Progenitor cell of endocrine pancreas (in vitro differentiated cells): ENCODE measurements at places on chromosomes 6 and 20.

- DNase-seq = no peak
These were observed 144.8 kb upstream of the LAMA2 start for GRCh38 chr6:128738112-128738511.

DNA sequence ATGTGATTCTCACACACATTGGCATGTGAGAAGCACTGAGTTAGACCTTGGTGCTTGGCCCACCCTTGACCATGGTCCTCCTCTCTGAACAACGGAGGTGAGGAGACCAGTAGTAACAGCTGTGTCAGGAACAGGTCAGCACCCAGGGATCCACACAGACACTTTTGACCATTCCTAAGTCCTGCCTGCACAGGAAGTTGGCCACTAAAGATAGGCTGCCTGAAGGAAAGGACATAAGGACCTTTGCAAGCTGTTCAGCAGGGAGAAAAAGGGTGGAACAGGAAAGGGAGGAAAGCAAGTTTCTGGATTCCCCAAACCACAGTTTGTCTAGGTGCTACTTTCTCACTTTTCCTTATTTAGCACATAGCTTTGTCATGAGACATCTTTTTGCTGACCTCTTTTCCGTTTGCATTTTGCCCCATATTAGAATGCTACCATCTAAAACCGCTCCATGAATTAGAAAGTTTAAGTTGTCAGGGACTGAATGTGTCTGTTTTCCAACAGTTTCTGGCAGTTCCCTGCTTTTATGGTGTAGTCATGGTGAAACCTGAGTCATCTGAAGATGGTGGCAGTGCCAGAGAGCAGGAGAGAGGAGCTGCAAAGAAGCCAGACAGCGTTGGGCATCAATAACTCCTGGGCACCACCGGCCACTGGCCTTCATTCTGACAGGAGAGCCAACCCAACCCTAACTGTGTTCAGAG lies 1.1 kb upstream of the CD109 start:
- no peak for DNase-seq

GRCh38 chr6:165799391-165800153 lies 136.5 kb upstream of the PDE10A start:
- DNase-seq = no peak

- no peak for DNase-seq
These were observed 10.4 kb downstream of the TMEM14C start for GRCh38 chr6:10733151-10733715.

- no peak for DNase-seq
These were observed 359 bp downstream of the PHIP start for GRCh38 chr6:79077715-79078074.

DNA sequence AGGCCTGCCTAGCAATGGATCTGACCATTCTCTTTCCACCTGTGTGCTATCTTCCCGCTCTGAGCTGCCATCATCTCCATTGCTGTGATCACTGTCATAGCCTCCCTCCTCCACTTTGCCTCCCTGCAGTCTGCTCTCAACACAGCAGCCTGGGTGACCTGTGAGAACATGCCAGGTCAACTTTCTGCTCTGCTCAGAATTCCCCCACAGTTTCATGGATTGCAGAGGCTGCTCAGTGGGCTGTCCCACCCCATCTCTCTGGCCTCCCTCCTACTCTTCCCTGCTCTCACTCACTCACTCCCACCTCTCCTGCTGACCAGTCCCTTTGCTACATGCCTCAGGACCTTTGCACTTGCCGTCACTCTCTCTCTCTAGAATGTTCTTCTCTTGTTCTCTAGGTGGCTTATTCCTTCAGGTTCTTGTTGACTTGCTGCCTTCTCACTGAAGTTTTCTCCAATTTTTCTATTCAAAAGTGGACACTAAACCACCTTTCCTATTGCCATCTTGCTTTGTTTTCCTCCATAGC lies 159.9 kb downstream of the CD83 start:
- DNase-seq = no peak

- no peak for DNase-seq
These were observed 189.4 kb downstream of the MTFR2 start for GRCh38 chr6:136060759-136061158.

DNA sequence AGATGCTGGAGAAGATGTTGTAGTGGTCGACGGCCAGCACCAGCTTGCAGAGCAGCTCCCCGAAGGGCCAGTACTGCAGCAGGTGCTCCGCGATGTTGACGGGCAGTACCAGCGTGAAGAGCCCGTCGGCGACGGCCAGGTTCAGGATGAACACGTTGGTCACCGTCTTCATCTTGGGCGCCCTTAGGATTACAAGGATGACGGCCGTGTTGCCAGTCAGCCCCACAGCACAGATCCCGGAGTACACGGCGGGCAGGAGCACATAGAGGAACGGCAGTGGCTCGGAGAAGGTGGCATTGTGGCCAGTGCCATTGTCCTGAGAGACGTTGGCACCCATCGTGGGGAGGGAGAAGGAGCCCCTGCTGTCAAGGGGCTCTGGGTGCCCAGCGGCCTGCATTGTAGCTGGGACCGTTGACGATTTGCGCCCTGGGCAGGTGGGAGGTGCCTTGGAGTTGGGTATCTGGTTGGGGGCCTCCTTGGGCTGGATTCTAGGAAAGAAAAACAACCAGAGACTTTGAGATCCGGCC lies 867 bp downstream of the NPBWR2 start:
- DNase-seq = no peak

- peak; percentile 30 for DNase-seq
These were observed 63.7 kb downstream of the GPX5 start for GRCh38 chr6:28589234-28589956.

DNA sequence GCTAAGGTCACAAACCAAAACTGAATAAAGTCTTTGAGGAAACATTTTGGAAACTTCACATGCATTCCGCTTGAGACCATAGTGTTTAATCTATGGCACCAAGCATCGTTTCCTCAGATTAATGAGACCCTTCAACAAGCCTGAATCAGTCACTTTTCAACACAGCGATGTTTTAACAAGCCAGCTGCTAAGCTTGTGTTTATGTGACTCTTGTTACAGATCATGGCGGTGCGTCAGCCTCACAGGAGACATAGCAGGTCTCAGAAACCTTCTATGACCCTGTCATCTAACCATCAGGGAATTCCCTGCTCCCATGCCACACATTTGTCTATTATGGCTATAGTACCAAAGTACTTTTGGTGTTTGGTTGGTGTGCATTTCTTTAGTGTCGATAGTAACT lies 57.2 kb downstream of the MTFR2 start:
- DNase-seq = no peak

- no peak for DNase-seq
These were observed 106.2 kb upstream of the ARMC2 start for GRCh38 chr6:108742041-108742440.

GRCh38 chr6:142329486-142330113 lies 27.8 kb downstream of the ADGRG6 start:
- DNase-seq = no peak

DNA sequence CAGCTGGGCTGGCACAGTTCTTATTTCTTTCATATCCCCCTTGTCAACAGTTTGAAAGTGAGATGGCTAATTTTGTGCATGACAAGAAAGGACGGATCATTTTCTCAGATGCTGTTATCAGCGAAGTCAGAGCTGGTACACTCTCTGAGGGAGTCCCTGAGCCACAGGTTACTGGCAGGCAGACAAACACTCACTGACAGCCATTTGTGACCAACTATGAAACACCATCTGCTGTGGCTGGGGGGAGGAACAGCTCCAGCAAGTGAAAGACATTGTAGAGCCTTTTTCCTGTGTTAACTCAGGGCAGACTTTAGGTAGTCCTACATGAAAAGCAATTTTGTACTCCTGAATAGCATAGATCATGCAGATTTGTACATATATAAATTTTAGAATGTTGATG lies 22.2 kb downstream of the OLIG3 start:
- DNase-seq = no peak

- no peak for DNase-seq
These were observed 41.2 kb upstream of the PDE10A start for GRCh38 chr6:165704045-165704748.

DNA sequence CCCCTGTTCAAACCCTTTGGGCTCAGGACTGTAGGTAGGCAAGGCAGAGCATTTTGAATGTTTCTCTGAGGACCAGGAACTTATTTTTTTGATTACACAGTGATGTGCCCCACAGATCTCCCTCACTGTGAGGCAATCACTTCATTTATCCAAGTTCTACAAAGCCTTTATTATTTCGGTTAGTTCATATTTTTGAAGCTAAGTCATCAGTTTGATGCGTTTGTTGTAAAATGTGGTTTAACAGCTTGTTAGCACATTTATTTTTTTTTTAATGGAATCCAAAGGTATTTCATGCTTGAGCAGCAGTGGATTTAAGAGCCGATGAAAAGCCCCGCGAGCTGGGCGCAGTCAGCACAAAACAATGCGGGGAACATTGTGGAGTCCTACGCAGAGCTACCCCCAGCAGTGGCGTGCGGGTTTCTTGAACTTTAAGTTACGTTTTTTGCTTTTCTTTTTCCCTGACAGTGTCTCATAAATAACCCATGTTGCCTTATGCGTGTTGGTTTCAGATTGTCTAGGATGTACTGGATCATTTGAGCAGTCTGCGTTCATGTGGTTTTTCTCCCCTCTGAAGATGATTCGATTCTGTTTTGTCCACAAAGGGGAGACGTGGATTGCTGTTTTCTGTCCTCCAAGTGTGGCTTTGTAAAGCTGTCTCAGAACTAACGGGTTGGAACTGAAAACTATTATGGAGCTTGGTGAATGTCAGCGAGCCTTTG lies 233.6 kb upstream of the BMP2 start:
- DNase-seq = no peak

DNA sequence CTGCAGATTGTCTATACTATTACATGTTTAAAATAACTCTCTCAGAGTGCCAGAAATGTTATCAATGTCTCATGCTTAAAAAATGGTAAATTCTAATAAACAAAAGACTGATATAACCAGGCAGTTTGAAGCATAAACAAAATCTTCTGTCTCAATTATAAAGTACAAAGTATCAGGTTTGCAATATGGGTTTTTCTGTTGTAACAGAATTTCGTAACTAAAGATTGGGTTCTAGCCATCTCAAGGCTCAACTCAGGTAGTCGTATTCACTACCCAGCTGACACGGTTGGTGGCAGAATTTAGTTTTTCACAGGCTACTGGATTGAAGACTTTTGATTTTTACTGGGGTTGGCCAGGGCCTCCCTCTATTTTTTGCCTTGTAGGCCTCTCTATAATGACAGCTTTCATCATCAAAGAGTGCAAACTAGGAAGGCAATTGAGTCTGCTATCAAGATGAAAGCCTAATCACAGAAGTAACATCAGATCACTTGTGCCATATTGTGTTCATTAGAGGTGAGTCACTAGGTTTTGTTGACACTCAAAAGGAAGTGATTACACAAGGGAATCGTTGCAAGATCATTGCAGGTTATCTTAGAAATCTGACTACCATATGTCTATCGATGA lies 3.6 kb downstream of the CYP39A1 start:
- no peak for DNase-seq

DNA sequence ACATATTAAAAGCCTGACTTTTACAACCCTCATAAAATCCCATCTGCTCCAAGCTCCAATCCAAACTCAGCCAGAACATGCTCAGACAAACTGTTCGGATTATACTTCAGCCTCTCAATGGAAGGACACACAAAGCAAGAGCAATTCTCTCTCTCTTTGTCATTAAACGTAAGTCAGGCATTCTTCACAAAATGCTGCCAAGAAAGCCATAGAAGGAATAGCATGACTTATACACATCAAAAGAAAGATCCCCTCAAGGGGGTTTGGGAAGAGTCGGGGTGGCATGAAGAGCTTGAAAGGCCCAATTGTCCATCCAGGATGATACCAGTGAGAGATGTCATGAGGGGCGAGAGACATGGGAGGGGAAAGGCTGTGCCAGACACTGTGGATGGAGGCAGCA lies 268.9 kb downstream of the PREX1 start:
- DNase-seq = no peak
